Panc1 (cell line): ENCODE measurements at places on chromosomes 12 and 14. TPM values are rescaled to one million over a fixed set of nuclear protein-coding genes. Genes with fewer than 3 reads are reported as not detected.

- H3K36me3 ChIP-seq = peaks cover 7% of the 10 kb centered on the region; the same call in 1 of the 2 replicates
- no peak overlapping the region for H3K4me3 ChIP-seq
- DNase-seq = no peak
- H3K4me1 ChIP-seq = no peaks in the 10 kb centered on the region
- no peak overlapping the region for H3K27ac ChIP-seq
Measured at GRCh38 chr14:100982762-100983161, 79.2 kb upstream of the RTL1 start.

- H3K27ac ChIP-seq = no peak overlapping the region
- H3K4me3 ChIP-seq = no peak overlapping the region
- DNase-seq = no peak
- no peaks in the 10 kb centered on the region for H3K36me3 ChIP-seq
Measured at GRCh38 chr14:22500525-22500924, 88.5 kb downstream of the DAD1 start.

- no peak overlapping the region for H3K4me3 ChIP-seq
- H3K36me3 ChIP-seq = no peaks in the 10 kb centered on the region
Measured at GRCh38 chr14:69572841-69573135, 1.9 kb downstream of the CCDC177 start.

DNA sequence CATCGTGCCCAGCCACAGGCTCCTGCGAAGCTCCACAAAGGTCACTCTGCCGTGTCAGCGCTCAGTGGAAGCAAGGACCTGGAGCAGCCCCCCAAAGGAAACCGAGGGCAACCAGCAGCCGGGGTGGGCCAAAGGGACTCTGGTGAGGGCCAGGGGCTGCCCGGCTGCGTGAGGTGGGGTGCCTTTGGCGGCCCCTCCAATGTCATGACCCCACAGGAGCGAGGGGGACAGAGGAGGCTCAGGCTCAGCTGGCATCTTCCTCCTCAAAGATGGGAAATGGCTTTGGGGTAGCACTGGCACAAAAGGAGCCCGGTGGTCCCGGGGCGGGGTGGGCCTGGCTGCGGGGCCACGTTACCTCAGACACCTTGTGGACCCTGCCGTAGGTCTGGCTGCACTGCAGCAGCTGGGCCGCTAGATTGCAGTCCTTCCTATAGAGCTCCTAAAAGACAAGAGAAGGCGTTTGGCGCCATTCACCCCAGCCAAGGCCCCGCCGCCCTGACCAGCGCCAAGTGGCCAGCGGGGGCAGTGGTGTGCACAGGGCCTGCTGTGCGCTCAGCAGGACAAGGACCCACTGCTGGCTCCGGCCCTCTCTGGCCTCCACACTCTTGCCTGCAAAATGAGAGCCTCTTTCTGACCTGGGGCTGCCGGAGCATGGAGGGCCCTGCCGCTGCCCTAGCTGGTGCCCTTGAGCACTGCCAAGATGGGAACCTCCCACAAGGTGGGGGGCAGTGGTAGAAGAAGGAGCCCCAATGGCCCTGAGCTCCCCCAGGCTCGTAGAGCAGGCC is 46.9 kb downstream of the BEGAIN start:
- no peaks in the 10 kb centered on the region for H3K27me3 ChIP-seq
- no peak for DNase-seq
- H3K27ac ChIP-seq = no peak overlapping the region
- H3K36me3 ChIP-seq = no peaks in the 10 kb centered on the region

- no peak overlapping the region for H3K27ac ChIP-seq
- no peak overlapping the region for H3K4me3 ChIP-seq
- no peaks in the 10 kb centered on the region for H3K4me1 ChIP-seq
- DNase-seq = no peak
Measured at GRCh38 chr12:59067083-59067482, 146.8 kb upstream of the LRIG3 start.

- no peak overlapping the region for H3K27ac ChIP-seq
- H3K36me3 ChIP-seq = no peaks in the 10 kb centered on the region
- no peak for DNase-seq
- 0 out of 2 replicates have a peak, but pooled peaks cover 2% of the 10 kb centered on the region for H3K4me1 ChIP-seq
Measured at GRCh38 chr12:57342207-57342691, 88.6 kb downstream of the R3HDM2 start.

GRCh38 chr14:35231207-35231760 is 60.9 kb upstream of the PSMA6 start:
- no peaks in the 10 kb centered on the region for H3K4me1 ChIP-seq
- H3K27me3 ChIP-seq = no peaks in the 10 kb centered on the region
- H3K4me3 ChIP-seq = no peak overlapping the region
- DNase-seq = no peak
- H3K36me3 ChIP-seq = no peaks in the 10 kb centered on the region

DNA sequence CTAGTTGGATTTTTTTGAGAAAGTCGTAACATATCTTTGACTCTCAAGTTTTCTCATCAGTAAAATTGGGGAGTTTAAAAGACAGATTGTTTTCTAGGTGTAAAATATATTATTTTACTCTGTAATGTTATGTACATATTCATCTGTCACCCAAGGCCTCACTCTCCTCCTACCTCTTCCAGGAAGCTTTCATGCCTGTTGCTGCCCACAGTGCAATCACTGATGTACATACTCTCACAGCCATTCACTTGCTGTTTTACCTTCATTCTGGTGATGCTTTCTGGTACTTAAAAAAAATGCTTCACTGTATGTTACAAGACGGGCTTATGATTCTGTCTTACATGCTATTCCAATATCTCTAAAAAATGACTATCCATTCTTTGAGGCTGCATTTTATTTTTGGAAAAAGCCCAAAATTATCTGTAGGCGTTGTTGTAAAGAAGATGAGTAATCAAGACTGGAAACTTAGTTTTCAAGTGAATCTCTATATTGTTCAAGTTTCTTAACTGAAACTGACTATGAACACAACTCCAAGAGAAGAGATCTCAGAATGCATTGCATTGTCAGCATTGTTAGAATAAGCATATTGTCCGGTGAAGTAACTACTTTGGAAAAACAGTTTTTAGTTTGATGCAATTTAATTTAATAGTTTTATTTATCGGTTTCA is 82.5 kb downstream of the LMO3 start:
- no peak overlapping the region for H3K27ac ChIP-seq
- DNase-seq = no peak
- H3K27me3 ChIP-seq = no peaks in the 10 kb centered on the region
- no peaks in the 10 kb centered on the region for H3K4me1 ChIP-seq
- H3K4me3 ChIP-seq = no peak overlapping the region

GRCh38 chr14:103899316-103899715 is 28.9 kb upstream of the TDRD9 start:
- no peaks in the 10 kb centered on the region for H3K36me3 ChIP-seq
- no peaks in the 10 kb centered on the region for H3K4me1 ChIP-seq
- no peaks in the 10 kb centered on the region for H3K27me3 ChIP-seq
- H3K4me3 ChIP-seq = no peak overlapping the region

DNA sequence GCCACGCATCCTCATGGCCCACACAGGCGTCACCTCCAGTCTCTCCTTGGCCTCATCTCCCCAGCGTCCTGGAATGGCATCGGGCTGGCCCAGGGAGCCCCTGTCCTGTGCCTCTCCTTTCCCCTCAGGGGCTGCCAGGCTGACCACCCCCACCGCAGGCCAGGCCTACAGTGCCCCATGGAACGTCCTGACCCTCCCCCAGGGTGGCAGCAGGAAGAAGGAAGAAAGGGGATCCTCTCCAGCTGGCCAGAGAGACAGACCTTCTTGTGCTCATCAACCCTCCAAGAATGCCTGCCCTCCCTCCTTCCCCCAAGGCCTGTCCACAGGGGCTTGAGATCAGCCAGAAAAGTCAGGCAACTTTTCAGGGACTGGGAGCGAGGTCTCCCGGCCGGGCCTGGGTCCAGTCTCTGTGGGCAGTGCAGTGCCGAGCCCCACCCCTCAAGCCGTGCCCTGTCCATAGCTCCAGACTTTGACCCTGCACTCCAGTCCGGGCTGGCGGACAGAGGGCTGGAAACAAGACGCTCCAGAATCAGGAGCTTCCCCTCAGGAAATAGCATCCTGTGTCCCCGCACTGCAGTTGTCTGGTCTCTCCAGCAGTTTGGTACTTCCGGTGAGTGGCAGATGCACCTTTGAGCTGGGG is at the start of gene DAO:
Gene DAO, plus strand, starts transcription at position 478 of the 640 bp plus-strand sequence. CDS start 4,915 bp downstream, outside the sequence.
- no peak within 1 kb of the TSS for H3K4me3 ChIP-seq
- H3K27ac ChIP-seq = no peak within 1 kb of the TSS
- no peaks in the 10 kb centered on the region for H3K36me3 ChIP-seq
- DNase-seq = no peak

GRCh38 chr14:101064121-101064661 is 160.7 kb upstream of the RTL1 start:
- no peak overlapping the region for H3K4me3 ChIP-seq
- H3K36me3 ChIP-seq = no peaks in the 10 kb centered on the region
- no peaks in the 10 kb centered on the region for H3K27me3 ChIP-seq
- DNase-seq = no peak

DNA sequence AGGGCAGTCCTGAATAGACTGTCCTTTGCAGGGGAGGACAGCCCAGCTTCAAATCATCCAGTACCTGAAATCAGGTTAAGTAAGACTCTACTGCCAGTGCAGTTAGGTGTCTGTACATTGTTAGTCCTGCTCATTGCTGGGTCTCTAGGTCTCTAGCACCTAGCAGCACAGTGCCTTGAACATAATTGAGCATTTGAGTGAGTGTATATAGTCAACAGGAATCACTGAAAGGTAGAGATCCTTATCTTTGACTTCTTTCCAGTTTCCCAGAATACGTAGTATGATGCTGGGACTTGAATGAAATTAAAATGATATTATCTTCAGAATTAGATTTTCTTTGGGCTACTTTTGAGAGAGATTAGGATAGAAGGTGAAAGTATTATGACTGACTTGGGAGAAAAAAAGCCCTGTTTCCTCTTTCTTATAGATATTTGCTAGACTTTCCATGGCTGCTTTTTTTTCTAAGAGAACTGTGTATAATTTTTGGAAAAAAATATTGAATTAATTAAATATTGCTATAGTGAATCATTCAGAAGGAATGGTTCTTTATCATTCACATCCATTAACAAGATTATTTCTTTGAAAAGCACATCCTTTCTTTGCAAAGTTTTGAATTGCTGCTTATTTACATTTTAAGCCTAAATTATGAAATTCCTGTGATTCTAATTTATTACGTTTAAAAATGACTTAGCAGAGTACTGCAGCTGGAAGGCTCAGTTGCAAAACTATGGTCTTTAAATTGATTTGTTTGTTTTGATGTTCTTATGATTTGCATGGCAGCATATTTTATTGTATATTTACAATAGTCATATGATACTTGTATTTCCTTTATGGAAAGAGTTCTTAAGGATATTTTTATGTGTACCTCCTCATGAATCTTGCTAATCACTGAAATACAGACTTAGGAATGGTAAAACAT is 51.6 kb downstream of the PPP4R4 start:
- no peaks in the 10 kb centered on the region for H3K27me3 ChIP-seq
- H3K36me3 ChIP-seq = no peaks in the 10 kb centered on the region
- no peaks in the 10 kb centered on the region for H3K4me1 ChIP-seq
- no peak overlapping the region for H3K27ac ChIP-seq
- no peak overlapping the region for H3K4me3 ChIP-seq

DNA sequence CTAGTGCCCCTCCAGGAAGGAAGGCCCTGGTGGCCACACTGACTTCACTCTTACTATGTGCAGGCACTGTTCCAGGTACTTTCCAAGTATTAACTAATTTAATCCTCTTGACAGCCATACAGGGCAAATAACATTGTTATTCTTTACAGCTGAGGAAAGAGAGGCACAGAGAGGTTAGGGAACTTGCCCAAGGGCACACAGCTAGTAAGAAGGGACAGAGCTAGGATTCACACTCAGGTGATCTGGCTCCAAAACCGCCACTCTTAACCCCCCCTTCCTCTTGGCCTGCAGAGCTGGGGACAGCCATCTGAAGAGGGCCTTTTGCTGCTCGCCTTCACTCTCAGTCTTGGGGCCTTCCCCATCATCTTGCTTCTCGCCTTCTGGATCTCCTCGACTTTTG is 4.0 kb downstream of the JDP2 start:
- no peak for DNase-seq

- no peak for DNase-seq
- H3K27ac ChIP-seq = no peak overlapping the region
- H3K27me3 ChIP-seq = no peaks in the 10 kb centered on the region
- H3K4me3 ChIP-seq = no peak overlapping the region
- H3K4me1 ChIP-seq = no peaks in the 10 kb centered on the region
Measured at GRCh38 chr12:70319605-70320004, 46.5 kb upstream of the KCNMB4 start.

DNA sequence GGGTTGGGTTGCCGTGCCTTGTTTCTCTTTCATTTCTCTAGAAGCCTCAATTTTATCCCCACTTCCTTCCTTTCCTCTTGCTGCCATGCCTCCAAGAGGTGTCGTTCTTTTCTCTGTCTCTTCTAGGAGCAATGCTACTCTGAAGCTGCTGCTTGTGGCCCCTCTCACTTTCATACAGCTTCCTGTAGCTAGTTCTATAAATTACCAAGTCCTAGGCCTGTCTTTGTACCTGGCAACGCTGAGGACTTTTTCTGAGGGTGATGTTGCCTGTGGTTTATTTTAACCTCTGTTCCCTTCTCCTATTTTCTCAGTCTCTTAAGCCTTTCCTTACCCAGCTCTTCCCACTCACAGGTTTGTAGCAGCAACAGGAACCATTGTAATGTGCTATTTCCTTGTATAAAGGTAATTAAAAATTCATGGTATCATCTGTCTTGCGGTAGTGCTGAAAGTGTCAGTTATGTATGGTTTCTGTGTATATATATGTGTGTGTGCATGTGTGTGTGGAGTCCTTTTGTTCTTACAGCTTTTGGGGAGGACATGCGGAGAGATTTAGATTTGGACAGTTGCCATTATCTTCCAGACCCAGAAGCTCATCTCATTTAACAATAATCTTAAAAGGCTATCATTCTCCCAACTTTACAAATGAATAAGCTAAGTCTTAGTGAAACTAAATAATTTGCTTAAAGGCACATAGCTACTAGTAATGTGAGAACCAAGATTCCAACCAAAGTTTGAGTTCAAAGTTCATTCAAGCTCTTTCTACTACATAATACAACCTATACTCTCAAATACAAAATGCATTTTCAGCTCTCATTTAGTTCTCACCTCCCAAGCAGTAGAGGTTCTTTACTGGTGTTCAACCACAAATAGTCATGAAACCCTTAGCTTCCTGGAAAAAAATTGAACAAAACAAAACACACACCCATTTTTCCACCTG is 43.8 kb downstream of the DDHD1 start:
- no peak overlapping the region for H3K4me3 ChIP-seq
- no peaks in the 10 kb centered on the region for H3K36me3 ChIP-seq
- no peak overlapping the region for H3K27ac ChIP-seq
- H3K4me1 ChIP-seq = no peaks in the 10 kb centered on the region

- no peaks in the 10 kb centered on the region; the same call in none of the 2 replicates for H3K36me3 ChIP-seq
- no peaks in the 10 kb centered on the region for H3K4me1 ChIP-seq
- no peak for DNase-seq
- no peaks in the 10 kb centered on the region for H3K27me3 ChIP-seq
- H3K4me3 ChIP-seq = no peak overlapping the region
Measured at GRCh38 chr12:8779281-8779680, 43.1 kb upstream of the A2ML1 start.

GRCh38 chr12:29048787-29049186 is 100.3 kb upstream of the FAR2 start:
- H3K4me1 ChIP-seq = no peaks in the 10 kb centered on the region
- no peak overlapping the region for H3K4me3 ChIP-seq
- H3K27ac ChIP-seq = no peak overlapping the region
- no peaks in the 10 kb centered on the region for H3K36me3 ChIP-seq
- no peak for DNase-seq
- H3K27me3 ChIP-seq = no peaks in the 10 kb centered on the region

Gene MSI1
- total RNA-seq = 4.1 TPM

Gene MANSC1
- 10.0 TPM for total RNA-seq

Gene HPD
- total RNA-seq = 0.51 TPM

Gene TRMT5
- total RNA-seq = 14.9 TPM

Gene STYK1
- 0.85 TPM for total RNA-seq

Gene DGLUCY
- 21.3 TPM for total RNA-seq

Gene TCL1A
- not detected for total RNA-seq

Gene PMEL
- total RNA-seq = 1.2 TPM

Gene MCRS1
- total RNA-seq = 88.6 TPM

Gene SERPINA10
- 0.03 TPM for total RNA-seq

Gene ARMH4
- 1.8 TPM for total RNA-seq
